Stimulated activated CD4-positive, alpha-beta T cell treated with anti-CD3 and anti-CD28 coated beads, Interleukin-2, amount 100 ng/mL, for 24 hours (primary cell): ENCODE measurements at places on chromosomes 6 and 20.

- DNase-seq = no peak
Measured at GRCh38 chr6:568085-568484, 88.8 kb downstream of the HUS1B start.

GRCh38 chr6:7479801-7480266 is 61.6 kb upstream of the DSP start:
- DNase-seq = no peak

DNA sequence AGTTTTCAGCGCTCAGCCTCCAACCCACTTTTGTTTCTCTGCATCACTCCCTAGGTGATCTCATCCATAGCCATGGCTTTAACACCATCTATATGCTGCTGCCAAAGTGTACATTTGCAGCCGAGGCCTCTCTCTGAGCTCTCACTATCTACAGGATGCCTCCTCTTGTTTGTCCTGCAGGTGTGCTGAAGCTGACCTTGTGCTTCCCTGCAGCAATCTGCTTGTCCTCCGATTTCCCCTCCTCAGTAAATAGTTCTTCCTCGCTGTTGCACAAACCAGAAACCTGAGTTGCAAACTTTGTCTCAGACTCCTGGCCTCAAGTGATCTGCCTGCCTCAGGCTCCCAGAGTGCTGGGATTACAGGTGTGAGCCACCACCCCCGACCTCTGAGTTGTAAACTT is 3.7 kb upstream of the TXNDC5 start:
- no peak for DNase-seq

DNA sequence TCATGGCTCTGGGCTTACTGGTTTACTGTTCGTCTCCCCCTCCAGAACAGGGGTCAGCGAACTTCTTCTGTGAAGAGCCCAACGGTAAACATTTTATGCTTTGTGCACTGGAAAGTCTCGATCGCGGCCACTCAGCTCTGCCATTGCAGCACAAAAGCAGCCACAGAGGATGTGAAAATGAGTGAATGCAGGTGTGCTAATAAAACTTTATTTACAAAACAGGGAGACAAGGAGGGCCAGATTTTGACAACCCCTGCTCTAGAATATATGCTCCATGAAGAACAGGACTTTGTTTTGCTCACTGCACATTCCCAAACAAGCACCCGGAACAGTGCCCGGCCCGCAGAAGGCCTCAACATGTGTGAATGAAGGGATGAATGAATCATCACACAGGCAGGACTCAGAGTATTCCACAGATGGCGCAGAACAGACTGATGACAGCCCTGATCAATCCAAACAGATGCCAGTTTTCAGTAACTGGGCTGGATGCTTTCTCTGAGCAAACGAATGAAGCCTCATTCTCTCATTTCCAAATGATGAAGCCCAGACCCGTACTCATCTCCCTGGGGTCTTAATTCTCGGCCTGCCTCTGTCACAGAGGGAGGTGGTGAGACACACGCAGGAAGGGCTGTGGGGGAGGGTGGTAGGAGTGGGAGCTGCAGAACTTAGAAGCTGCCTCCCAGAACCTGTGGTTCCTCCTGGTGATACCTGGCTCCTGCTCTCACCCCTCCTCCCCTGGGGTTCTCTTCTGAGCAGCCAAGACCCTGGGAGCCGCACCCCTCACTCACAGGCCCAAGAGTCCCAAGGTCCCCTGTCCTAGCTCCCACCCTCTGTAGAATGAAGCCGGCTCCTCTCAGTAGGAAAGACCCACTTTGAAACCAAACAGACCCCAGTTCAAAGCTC is 196.4 kb downstream of the PREX1 start:
- no peak for DNase-seq

- DNase-seq = no peak
Measured at GRCh38 chr20:59063358-59064213, 21.0 kb upstream of the PRELID3B start.
